ENCODE measurements at places on chromosomes 7 and 10.

GRCh38 chr7:119197877-119198527 is 973.5 kb downstream of the ANKRD7 start:
- DNase-seq: peak; percentile 57

DNA sequence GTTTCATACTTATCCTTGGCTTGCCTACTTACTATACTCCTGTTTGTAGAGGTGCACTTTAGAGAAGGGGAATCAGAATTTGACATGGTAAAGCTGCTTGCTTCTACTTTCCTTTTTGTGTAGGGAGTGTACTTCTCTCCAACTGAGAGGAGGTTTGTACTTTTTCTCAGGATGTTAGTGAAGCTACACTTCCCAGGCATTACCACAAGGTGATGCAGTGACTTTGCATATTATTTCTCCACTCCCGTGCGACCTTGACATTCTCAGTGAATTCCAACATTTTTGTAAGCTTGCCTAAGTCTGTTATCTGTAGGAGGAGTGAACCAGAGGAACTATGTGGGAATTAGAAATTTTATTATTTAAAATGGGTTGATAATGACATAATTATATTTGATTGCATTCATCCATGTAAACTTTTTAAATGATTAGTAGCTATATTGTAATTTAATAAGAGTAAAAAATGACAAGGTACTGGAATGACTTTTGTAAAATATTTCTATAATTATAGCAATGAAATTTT is 5.2 kb downstream of the TAX1BP1 start:
- no peak for DNase-seq

DNA sequence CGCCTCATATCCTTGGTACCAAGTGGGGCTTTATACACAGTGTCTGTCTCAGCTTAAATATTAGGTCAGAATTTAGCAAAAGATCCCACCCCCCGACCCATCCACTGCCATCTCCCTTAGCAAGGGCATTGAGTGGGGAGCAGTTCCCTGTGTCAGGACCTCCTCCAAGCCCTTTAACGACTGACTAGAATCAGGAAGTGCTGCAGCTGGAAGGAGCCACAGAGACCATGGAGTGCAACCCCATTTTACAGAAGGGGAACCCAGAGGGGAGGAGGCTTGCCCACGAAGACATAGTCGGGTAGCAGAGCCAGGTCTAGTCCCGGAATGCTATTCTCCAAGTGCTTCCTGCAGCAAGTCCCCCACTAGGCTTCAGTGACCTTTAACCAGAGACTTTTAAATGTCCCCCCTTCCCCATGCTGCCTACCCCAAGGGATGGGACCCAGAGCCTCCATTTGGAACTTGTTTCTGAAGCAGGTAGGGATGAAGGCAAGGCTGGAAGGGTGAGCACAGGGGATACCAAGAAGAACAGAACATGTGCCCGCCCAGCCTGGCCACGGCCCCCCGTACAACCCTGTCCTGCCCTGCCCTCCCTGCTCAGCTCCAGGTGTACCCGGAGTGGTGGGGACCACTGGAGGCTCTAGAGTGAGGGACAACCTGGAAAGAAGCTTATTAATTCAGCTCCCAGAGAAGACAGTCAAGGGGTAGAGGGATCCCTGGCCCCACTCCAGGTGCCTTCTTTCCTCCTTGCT is 41.3 kb downstream of the C10orf105 start:
- no peak for DNase-seq

DNA sequence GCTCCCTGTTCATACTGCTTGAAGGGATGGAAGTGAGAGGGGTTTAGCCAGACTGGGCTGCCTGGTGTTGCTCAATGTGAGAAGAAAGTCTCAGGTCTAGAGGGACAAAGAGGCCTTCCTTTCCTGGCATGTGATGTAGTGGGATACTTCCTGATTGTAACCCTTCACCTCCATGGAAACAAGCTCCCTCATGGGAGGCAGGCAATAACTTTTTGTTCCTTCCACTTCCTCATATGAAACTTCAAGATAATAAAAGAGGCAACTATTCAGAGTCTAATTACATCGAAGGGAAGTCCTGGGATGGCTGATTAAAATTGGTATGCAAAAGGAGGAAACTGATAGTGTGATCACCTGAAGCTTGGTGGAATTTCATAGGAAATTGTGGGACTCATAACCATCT is 84.1 kb upstream of the ETV1 start:
- DNase-seq: no peak

DNA sequence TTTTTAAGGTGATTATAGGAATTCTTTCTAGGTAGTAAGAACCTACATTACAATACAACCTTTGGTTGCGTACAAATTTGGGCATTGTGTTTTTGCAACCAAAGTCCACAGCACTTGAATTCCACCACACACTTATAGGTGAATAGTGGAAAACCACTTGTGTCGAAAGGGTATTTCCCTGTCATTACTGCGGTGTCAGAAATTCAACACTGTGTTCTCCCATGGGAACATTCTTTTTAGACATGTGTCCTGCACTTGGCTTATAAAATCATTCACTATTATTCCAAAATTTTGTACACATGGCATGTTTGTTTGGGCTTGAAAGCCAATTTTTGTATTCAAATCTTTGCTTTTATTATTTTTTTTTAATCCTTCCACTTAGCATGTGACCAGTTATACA is 333.7 kb downstream of the PRPF18 start:
- no peak for DNase-seq

- no peak for DNase-seq
Measured at GRCh38 chr10:11691319-11691755, 50.8 kb upstream of the ECHDC3 start.

- DNase-seq: no peak
Measured at GRCh38 chr10:86377797-86378146, 11.2 kb upstream of the GRID1 start.

- DNase-seq: no peak
Measured at GRCh38 chr7:29146888-29147609, 712 bp upstream of the CPVL start.

- DNase-seq: no peak
Measured at GRCh38 chr7:90761584-90761983, 165.5 kb downstream of the CDK14 start.

DNA sequence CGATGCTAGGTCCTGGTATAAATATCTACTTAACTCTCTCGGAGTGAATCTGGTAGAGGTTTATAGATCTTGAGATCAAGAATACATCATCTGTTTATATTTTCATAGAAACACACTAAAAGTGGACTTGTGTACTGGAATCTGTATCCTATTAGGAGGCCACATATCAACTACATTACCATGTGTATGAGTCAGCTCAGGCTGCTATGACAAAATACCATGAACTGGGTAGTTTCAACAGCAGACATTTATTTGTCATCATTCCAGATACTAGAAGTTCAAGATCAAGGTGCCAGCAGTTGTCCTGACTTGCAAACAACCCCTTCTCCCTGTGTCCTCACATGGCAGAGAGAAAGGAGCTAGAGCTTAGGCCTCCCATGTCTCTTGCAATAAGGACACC is 113.9 kb upstream of the PFKP start:
- no peak for DNase-seq

GRCh38 chr7:120395526-120396019 is 122.6 kb downstream of the KCND2 start:
- no peak for DNase-seq

- no peak for DNase-seq
Measured at GRCh38 chr10:13705526-13706174, 118.9 kb downstream of the PRPF18 start.

GRCh38 chr7:143210541-143210940 is 11.3 kb upstream of the TAS2R40 start:
- DNase-seq: no peak

DNA sequence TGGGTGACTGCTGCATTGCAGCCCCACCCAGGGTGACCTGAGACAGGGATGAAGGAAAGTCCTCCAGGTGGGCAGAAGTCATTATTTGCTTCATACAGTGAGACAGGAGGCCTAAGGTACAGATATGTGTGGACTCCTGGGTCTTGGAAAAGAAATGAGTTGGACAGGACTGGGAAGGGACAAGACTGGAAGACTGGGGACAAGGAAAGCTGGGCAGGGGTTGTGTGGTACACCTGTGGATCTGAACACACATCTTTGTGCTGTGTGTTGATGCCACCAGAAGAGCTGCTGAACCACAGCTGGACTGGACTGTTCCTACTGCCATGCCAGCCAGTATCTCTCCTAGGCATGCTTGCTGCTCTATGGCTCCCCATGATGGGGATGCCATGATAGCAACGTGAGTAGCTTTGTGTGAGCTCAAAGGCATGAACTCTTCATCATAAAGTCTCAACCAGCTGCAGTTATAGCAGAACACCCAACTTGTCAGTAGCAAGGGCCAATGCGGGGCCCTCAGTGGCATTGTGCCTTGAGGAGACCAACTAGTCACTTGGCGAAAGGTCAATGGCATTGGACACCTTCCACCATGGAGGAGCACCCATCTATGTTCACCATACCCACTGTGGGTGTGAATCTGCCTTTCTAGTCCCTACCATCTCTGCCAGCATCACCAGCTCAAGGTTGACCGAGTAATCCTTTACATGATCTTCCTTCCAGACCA is 76.0 kb upstream of the GRB10 start:
- DNase-seq: no peak

GRCh38 chr7:79176859-79177477 is 276.5 kb downstream of the MAGI2 start:
- DNase-seq: peak; percentile 31

- no peak for DNase-seq
Measured at GRCh38 chr10:75048669-75049098, 62.8 kb upstream of the SAMD8 start.

DNA sequence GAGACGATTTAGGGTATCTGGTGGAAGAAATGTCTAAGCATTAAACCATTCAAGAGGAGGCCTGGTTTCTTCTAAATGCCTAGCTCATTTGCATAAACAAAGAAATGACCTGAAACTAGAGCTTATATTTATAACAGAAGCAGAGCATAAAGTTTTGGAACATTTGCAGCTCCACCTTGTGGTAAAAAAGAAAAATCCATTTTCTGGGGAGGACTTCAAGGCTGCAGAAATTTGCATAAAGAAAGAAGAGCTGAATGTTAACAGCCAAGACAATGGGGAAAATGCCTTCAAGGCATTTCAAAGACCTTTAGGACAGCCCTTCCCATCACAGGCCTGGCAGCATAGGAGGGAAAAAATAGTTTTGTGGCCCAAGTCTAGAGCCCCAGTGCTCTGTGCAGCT is 362.0 kb downstream of the ZNF248 start:
- DNase-seq: no peak

GRCh38 chr7:35477609-35478008 is 217.3 kb downstream of the HERPUD2 start:
- no peak for DNase-seq

GRCh38 chr10:46097576-46098317 is 51.7 kb upstream of the MSMB start:
- no peak for DNase-seq

DNA sequence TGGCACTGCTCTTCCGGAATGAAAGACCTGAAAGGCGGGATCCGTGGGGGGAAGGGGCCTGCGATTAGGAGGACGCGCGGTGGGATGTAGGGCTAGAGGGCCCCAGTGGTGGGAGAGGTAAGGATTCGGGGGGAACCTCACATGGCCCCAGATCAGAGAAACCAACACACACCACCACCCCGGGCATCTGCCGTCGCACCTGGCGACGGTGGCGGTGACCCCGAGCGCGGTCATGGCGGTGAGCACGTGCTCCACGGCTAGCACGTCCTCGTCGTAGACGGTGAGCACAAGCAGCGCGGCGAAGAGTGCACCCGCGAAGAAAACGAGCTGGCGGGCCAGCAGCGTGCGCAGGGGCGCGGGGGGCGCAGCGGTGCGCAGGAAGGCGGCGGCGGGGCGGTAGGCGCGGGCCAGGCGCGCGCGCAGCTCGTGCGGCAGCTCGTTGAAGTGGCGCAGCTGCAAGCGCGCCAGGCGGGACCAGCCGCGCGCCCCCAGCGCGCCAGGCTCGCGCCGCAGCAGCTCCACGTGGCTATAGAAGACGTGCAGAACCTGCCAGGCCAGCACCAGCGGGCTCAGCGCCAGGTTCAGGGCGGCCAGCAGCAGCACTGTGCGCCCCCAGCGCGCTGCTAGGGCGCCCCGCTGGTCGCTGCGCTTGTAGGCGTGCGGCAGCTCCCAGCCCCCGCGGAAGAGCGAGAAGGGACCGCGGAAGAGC is 5.7 kb downstream of the ATG9B start:
- peak; percentile 64 for DNase-seq

GRCh38 chr10:80729896-80730295 is 192.2 kb downstream of the SH2D4B start:
- no peak for DNase-seq

- DNase-seq: peak; percentile 48
Measured at GRCh38 chr10:72274730-72275350, 1.1 kb downstream of the DDIT4 start.

DNA sequence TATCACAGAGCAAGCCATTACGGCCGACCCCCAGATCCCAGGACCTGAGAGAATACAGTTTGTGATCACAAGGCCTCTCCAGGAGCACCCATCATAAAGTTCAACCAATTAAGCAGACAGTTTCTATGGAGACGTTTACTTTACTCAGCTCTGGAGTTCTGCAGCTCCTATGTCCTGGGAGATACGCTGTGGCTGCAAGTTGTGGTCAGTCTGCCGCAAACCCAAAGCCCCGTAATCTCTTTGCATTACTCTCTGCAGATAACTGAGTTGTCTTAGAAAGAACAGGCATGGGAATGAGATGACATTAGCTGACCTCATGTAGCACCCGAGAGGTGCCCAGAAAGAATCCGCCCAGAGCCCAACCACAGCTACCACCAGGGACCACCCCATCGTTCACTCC is 305.1 kb downstream of the FGFR2 start:
- DNase-seq: no peak

DNA sequence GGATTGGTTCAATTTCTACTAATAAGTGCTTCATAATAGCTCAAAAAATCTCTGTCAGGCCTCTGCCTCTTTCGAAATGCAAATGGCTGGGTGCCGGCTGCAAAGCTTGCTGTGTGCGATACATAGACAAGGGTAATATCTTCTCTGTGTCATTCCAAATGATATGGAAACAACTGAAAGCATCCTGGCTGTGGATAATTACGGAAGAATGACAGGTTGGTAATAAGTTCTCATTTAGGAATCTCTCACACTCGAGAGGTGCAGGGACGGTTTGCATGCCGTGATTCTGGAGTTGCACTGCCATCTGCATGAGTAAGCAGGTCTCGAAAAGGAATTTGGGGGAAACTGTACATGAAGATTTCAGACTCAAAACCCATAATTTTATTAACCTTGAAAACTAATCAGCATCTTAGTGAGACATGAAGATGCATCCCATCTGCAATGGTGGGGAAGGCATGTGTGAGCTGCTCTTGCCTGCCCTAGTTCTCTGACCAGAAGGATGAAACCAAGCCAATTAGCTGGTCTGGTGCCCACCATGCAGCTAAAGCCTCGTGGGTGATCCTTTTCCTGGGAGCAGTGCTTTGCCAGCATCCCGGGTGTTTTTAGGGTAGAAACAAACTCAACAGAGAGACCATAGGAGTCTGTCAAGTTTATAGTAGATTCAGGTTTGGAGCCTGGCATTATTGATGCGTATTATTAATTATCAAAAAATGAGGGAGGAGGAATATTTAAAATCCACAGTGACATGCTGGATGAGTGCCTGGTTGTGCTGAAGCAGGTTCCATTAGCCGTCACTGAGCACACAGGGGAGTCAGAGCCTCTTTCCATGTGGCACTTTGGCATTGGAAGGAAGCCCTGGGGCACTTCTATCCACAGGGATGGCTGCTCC is 503.6 kb upstream of the MGMT start:
- no peak for DNase-seq

GRCh38 chr10:80609331-80609730 is 71.6 kb downstream of the SH2D4B start:
- no peak for DNase-seq

All from NCI-H1092 (cell line).